ENCODE measurements at places on chromosomes 12 and 14. TPM values are rescaled to one million over a fixed set of nuclear protein-coding genes. Genes with fewer than 3 reads are reported as not detected.

- no peak for DNase-seq
These were observed 93.2 kb downstream of the GPR65 start for GRCh38 chr14:88098163-88098562.

DNA sequence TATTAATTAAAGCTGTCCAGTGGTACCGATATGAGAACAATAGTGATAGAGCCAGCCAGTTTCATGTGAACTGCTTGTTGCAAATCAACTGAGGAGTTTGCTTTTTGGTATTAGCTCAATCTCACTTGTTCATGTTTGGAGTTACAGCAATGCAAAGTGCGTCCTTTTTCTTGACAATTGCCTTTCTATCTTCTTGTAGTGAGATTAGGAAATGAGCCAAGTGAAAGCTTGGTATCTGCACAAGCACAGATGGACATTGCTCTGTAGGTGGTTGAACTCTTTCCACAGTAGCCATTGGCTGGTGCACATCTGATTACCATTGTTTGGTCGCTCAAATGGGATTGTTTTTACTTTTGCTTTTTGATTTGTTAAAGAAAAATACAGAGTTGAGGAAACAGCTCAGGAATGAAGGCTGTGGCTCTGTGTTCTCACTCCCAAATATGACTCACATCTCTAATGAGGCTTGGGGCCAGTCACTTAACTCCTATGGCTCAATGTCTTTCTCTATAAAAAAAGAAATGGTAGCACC, 241.4 kb downstream of the BMP4 start:
- peak; percentile 15 for DNase-seq

DNA sequence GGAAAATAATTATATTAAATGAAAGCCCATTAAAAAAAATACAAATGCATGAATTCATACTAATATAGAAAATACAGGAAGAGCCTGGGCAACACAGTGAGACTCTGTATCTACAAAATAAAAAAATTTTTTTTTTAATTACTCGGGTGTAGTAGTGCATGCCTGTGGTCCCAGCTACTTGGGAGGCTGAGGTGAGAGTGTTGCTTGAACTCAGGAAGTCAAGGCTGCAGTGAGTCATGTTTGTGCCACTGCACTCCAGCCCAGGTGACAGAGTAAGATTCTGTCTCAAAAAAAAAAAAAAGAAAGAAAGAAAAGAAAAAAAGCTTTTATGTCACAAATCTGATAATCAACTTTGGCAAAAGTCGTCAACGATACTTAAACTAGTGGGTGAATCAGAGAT, 80.6 kb upstream of the PLEKHA5 start:
- DNase-seq = no peak

- no peak for DNase-seq
These were observed 59.3 kb upstream of the VRK1 start for GRCh38 chr14:96737881-96738280.

- DNase-seq = no peak
These were observed 106.4 kb downstream of the GPR135 start for GRCh38 chr14:59358784-59359183.

- DNase-seq = peak; percentile 32
These were observed 67.2 kb downstream of the CCDC92 start for GRCh38 chr12:123905319-123905925.

DNA sequence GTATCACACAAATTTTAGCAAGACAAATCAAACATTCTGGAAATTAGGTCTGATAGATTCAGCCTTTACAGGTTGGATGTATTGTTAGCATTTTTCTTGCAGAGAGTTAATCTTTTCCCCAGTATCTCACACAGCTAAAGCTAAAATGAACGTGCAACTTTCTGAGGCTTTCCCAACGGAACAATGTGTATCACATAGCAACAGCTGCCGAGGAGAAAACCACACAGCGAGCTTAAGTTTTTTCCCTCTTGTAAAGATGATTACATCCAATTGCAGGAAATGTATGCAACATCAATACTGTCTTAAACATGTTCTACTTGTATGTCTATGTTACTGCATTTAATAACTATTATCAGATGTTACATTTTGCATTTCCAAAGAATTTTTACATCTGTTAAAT, 182.2 kb downstream of the CCDC59 start:
- DNase-seq = peak; percentile 32

GRCh38 chr12:2360630-2361170, 307.9 kb downstream of the CACNA1C start:
- no peak for DNase-seq

DNA sequence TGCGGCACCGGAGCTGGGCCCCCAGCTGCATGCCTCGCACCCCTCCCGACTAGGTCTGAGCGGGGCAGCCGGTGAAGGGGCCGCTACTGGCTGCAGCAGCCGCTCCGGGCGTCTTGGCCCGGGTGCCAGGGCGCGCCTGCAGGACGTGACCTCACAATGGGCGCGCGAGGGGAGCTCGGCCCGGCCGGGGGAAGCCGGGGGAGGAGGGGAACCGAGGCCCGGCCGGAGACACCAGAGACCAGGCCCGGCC, 353 bp downstream of the BAG5 start:
- no peak for DNase-seq

GRCh38 chr12:75765170-75766059, 254.0 kb upstream of the KRR1 start:
- DNase-seq = no peak

DNA sequence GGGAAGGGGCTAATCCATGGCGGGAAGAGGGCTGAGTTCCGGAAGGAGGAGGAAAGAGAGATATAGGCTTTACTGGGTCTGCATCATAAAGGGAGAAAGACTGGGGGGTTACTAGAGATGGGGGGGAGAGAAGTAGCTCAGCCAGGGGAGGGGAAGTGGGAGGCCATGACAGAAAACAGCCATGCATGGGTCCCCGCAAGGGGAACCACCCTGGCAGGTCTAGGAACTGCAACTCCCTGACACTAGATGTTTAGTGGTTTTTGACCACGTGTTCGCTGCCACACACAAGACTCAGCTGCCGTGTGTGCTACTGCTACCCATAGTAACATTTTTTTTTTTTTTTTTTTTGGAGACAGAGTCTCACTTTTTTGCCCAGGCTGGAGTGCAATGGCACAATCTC, 145.0 kb downstream of the RIMBP2 start:
- no peak for DNase-seq

DNA sequence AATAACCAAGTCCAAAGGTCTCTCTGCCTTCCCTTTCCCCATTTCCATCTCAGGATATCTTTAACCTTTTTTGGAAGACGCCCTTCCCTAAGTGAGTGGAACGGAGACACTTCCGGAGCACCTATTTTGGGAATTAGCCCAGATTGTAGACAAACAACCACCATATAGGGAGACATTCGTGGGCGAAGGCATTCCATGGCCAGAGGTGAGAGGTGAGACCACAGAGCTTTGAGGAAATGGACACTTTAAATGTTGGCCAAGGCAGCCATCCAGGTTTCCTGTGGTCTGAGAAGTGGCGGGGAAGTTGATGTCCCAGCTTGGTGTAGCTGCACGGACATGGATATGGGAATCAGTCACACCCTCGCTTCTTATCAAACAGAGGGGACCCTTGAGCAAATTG, 69.4 kb upstream of the BDKRB2 start:
- no peak for DNase-seq

DNA sequence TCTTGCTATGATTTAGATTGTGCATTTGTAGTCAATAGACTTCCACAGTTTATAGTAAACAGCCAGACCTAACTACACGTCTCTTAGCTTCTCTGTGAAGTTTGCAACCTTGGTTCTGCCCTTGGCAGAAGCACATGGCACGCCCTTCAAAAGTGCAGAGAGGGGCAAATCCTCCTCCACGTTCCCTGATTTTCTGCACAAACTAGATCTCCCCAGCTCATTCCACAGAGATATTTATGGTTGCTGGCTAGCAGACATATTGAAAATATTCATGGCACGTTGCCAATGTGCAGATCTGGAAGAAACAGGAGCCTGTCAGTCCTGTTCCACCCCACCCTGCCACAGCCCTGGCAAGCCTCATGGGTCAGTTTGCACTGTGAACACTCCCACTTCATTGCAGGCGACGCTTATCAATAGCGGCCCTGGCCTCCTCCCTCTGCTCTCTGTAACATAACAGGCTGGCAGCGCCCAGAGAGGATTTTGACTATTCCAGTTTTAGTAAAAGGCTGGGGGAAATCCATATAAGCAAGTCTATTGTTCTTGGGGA, 6.5 kb upstream of the LGALS3 start:
- DNase-seq = no peak

GRCh38 chr12:55629058-55629841, 7.4 kb upstream of the OR10P1 start:
- DNase-seq = no peak

- no peak for DNase-seq
These were observed 949.2 kb downstream of the GALC start for GRCh38 chr14:87043667-87044200.

GRCh38 chr12:24907464-24907863, 41.4 kb downstream of the BCAT1 start:
- DNase-seq = no peak

DNA sequence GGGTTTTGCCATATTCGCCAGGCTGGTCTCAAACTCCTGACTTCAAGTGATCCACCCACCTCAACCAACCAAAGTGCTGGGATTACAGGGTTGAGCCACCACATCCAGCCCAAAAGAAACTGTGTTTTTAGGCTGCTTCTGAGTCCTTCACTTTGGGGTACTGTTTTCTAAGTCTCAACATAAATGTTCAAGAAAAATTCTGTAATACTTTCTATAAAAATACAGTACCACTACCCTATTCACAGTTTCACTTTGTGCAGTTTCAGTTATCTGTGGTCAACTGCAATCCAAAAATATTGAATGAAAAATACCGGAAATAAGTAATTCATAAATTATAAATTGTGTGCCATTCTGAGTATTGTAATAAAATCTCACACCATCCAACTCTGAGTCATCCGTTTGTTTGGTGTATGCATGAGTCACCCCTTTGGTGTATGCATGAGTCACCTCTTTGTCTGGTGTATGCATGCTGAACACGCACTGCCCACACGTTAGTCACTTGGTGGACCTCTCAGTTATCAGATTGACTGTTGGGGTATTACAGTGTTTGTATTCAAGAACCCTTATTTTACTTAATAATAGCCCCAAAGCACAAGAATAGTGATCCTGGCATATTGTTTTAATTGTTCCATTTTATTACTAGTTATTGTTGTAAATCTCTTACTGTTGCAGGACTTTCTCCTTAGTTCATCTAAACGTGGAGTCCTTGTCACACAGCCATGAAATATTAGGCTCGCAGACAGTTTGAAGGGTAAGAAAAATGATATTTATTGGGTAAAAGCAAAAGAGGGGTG, 190.2 kb downstream of the FSCB start:
- DNase-seq = no peak

- no peak for DNase-seq
These were observed 26.4 kb downstream of the EID3 start for GRCh38 chr12:104329707-104330532.

- no peak for DNase-seq
These were observed 219.5 kb upstream of the ABCD2 start for GRCh38 chr12:39839072-39839471.

- no peak for DNase-seq
These were observed 64.1 kb downstream of the ANO4 start for GRCh38 chr12:100858656-100859055.

DNA sequence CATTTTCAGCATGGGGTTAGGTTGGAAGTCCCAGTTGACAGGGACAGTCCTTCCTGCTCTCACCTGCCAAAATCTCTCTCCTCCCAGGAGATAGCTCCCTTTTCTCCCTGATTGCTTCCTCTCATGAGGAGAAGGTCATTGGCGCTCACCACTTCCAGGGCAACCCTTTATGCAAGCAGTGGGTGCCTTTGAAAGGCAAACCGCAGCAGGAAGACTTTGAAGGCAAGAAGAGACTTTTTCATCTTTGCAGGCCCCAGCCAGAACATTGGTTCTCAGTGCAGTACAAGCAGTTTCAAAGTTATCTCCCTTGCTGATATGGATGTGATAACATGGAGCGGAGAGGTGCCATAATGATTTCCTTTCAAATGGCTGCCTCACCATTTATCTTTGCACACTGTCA, 483.0 kb downstream of the DIO2 start:
- DNase-seq = no peak

DNA sequence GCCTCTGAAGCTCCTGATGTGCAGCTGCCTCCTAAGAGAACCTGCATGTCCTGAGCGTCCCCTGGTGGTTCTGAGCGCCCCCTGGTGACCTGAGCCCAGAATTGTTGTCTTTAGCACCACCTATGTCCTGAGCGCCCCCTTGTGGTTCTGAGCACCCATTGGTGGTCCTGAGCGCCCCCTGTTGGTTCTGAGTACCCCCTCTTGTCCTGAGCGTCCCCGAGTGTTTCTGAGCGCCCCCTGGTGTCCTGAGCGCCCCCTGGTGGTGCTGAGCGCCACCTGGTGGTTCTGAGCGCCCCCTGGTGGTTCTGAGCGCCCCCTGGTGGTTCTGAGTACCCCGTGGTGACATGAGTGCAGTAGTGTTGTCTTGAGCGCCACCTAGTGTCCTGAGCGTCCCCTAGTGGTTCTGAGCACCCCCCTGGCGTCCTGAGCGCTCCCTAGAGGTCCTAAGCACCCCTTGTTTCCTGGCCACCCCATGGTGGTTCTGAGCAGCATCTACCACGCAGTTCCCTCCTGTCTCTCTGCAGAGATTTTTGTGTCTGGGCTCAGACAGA, 782.5 kb downstream of the TMEM121 start:
- no peak for DNase-seq

DNA sequence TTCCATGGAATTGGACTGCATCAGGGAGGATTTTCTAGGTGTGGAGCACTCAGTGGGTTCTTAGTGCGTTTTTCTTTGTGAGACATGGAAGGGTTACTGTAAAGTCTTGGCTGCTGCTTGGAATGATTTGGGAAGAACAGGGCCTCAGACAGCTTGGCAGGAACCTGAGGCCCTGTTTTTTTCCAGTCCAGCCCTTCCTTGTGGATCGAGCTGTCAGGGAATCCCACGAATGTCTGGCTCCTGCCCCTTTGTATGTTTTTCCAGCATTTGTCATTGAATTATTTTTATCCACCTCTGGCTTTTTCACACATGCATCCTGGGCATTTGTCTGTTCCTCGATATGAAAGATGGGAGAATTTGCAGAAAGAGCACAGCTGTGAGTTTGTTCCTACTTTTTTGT, 158.5 kb downstream of the TGFB3 start:
- peak; percentile 86 for DNase-seq

- peak; percentile 36 for DNase-seq
These were observed 44.2 kb downstream of the LGMN start for GRCh38 chr14:92704036-92704804.

The MARS1 gene
- polyA plus RNA-seq = 98.7 TPM

The MTERF2 gene
- 26.2 TPM for polyA plus RNA-seq

The TUBA1C gene
- 53.7 TPM for polyA plus RNA-seq

The FERMT2 gene
- polyA plus RNA-seq = 80.5 TPM

The FAM186B gene
- polyA plus RNA-seq = 2.7 TPM

The MYF5 gene
- 29.5 TPM for polyA plus RNA-seq

The SERPINA10 gene
- not detected for polyA plus RNA-seq

The POTEG gene
- not detected for polyA plus RNA-seq

The AQP6 gene
- polyA plus RNA-seq = 0.09 TPM

The DPY19L2 gene
- polyA plus RNA-seq = 11.2 TPM

The EEA1 gene
- 19.3 TPM for polyA plus RNA-seq

The KCNH3 gene
- 2.0 TPM for polyA plus RNA-seq

The ALDH1L2 gene
- polyA plus RNA-seq = 6.6 TPM

The ANKS1B gene
- polyA plus RNA-seq = 2.2 TPM

Measured in hindlimb muscle (tissue), 1 donor.